ENCODE measurements at places on chromosomes 12 and 14. TPM values are rescaled to one million over a fixed set of nuclear protein-coding genes. Genes with fewer than 3 reads are reported as not detected.

DNA sequence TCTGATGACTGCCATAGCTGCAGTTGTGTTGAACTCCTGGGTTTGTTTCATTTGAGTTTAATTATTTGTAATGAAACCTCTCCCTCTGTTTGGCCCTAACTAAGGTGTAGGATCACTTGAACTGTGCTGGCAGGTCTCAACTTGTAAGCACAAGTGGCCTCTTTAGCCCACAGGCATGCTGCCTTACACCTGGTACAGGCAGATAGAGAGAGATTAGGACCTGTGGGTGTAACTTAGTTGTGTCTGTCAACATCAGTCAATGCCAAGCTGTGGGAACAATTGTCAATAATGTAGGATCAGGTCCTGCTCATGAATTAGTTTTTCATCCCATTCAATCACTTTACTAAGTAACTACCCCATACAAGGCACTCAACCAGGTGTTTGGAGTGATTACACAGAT lies 263.0 kb upstream of the G2E3 start:
- no peak for DNase-seq

GRCh38 chr12:23662966-23663365 lies 286.5 kb downstream of the SOX5 start:
- no peak for DNase-seq

DNA sequence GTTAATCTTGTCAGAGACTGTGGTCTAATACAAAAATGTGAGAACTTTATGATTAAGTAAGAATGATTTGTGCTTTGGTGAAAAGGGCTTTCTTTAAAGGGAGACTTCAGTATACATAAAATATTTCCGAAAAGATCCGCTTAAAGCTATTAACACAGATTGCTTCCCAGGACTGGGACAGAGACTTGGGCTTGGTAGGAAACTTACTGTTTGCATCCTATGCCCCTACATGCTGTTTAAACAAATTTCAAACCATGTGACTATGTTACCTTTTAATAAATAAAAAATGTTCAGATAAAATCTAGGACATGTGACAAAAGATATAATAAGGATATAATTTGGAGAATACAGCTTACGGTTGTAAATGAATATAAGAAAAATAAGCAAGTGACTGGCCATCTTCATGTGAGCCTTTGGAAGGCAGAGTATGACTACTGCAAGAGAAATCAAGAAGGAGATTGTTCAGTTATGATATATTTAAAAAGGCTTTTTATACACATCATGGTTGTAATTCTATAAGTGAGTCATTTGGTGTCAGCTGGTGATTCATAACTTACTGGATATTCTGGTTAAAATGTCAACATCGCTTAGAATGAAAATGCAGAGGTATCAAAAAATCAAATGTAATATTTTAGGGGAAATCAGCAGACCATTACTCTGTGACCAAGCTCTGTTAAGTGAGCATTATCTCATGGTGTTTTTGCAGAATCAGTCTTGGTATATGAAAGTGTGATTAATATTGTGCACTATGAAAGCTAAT lies 234.7 kb upstream of the E2F7 start:
- no peak for DNase-seq

- DNase-seq = peak; percentile 83
Observed at GRCh38 chr12:9064815-9065606, 50.7 kb downstream of the A2M start.

- no peak for DNase-seq
Observed at GRCh38 chr14:95530473-95531276, 4.2 kb upstream of the GLRX5 start.

GRCh38 chr12:30827101-30828066 lies 72.6 kb upstream of the CAPRIN2 start:
- DNase-seq = no peak

- DNase-seq = no peak
Observed at GRCh38 chr14:22464422-22465142, 124.4 kb downstream of the DAD1 start.

GRCh38 chr14:103108749-103109207 lies 14.3 kb downstream of the EXOC3L4 start:
- no peak for DNase-seq

- no peak for DNase-seq
Observed at GRCh38 chr12:116400636-116401372, 123.3 kb upstream of the MED13L start.

DNA sequence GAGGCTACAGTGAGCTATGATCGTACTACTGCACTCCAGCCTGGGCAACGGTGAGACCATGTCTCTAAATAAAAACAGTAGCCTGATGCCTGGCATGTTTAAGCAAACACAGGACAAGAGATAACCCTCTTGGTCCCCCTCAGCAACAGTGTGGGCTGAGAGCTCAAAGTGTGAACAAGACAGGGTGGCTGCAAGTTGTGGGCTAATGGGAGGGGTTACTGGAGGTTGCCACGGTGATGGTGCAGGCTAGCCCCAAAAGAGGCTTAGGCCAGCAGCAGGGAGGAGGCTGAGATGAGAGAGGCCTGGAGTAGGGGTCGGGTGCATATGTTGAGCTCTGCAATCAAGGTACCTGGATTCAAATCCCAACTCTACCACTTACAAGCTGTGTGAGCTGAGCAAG lies 3.4 kb upstream of the LGMN start:
- no peak for DNase-seq

DNA sequence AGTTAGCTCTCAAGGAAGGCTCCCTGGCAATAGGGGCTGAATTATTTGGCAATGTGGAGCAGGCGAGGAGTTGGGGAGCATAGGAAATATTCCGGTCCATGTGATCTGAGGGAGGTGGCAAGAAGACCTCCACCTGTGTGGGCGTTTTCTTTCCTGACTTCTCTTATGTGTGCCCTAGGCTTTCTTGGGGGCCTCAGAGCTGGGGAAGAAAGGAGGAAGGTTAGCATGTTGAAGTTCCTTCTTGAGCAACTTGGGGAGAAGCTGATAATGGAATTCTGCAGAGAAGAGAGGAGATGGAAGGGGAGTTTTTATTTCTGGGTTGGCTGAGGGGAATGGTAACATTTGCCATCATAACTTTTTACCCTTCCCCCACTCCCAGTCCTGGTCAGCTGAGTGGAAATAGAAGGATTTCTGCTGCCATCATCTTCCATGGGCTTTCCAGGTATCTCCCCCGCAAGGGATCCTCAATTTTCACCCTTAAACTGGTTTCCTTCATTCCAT lies 1.2 kb downstream of the DTX3 start:
- DNase-seq = no peak

GRCh38 chr12:47876440-47876960 lies 28.3 kb downstream of the VDR start:
- no peak for DNase-seq

DNA sequence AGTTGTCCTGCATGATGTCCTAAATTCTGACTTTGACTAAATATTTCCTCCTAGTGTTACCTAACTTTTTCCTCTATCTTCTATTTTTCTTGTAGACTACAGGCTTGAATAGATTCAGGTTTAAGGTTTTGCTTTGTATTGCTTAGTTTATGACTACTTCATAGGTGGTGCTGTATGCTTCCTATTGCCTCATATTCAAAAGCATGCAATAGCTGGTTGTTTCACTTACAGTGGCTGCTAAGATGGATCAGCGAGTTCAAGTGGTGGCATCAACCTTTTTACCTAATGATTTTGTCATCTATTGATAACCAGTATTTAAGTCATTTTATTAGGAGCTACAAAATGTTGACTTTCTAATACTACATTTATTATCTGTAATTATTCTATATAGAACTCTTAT lies 36.3 kb upstream of the BICD1 start:
- DNase-seq = no peak

DNA sequence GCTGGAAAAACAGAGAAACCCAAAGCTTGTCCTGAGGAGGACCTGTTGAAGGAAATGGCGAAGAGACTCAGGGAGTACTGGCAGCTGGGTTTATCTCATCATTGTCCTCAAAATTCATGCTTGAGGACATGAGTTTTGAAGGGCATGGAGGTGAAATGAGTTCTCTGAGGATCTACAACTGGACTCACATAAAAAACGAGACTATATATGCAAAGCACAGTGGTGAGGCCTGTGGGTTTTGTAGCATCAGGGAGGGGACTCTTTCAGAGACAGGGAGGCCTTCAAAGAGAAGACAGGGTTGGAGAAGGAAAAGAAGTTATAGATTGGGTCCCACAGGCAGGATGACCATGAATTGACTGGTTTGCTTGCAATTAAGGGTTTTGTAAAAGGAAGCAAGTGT lies 71.3 kb upstream of the SCN8A start:
- DNase-seq = no peak

DNA sequence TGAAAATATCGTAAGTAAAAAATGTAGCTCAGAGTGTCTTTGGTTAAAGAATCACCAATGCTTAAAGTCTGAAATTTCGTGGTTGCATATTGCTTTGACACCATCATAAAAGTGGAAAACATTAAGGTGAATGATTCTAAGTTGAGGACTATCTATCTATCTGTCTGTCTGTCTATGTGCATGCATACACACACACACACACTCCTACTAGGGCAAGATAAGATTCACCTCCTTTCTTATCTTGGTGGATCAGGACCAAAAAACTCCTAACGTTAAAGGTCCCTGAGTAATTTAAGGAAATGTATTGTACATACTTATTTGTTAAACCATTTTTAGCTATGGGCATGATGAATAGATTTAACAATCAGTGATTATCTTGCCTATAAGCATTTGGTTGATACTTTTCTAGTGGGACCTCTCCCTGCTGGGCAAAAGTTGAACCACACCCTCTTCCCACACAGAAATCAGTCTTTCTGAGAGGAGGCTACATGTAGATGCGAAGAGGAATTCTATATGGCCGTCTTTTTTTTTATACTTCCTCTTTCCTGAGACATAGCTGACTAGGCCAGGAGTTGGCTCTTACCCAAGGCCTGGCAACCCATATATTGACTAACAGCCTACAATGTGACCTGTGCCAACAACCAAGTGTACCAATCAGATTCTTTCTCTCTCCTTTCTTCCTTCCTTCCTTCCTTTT lies 19.3 kb upstream of the LLPH start:
- no peak for DNase-seq

DNA sequence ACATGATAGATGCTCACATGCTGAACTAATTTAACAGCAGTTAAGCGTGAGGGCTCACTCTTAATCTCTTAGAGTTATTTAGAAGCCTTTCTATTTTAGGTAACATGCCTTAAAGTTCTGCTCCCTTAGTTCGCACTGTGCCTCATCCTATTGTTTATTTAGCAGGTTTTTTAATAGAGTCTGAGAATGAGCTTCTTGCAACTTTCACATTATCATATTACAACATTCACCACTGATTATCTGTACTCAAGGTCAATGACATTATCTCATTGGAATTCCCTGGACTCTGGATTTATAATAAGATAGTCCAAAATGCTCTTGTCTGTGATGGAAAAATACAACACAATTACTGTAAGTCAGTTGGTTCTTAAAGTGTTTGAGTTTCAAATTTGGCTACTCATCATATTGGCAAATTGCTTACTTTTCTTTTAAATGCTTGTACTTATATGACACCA lies 183.6 kb upstream of the SLC38A2 start:
- no peak for DNase-seq

DNA sequence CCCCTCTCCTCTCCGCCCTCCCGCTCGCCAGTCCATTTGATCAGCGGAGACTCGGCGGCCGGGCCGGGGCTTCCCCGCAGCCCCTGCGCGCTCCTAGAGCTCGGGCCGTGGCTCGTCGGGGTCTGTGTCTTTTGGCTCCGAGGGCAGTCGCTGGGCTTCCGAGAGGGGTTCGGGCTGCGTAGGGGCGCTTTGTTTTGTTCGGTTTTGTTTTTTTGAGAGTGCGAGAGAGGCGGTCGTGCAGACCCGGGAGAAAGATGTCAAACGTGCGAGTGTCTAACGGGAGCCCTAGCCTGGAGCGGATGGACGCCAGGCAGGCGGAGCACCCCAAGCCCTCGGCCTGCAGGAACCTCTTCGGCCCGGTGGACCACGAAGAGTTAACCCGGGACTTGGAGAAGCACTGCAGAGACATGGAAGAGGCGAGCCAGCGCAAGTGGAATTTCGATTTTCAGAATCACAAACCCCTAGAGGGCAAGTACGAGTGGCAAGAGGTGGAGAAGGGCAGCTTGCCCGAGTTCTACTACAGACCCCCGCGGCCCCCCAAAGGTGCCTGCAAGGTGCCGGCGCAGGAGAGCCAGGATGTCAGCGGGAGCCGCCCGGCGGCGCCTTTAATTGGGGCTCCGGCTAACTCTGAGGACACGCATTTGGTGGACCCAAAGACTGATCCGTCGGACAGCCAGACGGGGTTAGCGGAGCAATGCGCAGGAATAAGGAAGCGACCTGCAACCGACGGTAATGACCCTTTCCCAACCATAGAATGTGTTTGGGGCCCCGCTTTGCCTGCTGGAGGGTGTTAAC lies 615 bp downstream of the CDKN1B start:
- DNase-seq = no peak

GRCh38 chr12:42785944-42786343 lies 196.4 kb upstream of the PRICKLE1 start:
- no peak for DNase-seq

GRCh38 chr12:51450333-51450732 lies 25.7 kb downstream of the SLC4A8 start:
- no peak for DNase-seq

DNA sequence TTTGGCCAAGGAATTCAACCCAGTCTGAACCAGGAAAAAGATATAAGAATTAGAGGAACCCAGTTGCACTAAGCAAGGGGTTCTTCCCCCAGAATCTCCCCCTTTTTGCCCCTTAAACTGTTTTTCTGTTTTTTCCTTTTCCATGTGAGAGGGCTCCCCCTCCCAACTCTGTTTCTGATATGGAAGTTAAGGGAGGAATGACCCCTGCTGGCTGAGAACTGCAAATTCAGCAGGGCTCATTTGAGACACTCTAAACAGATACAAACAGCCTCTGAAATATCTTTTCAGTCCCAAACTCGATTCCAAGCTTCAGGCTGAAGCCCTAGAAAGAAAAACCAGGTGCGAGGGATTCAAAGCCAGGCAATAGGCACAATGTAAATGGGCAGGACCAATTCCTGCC lies 132.7 kb downstream of the SLC41A2 start:
- DNase-seq = no peak

GRCh38 chr12:24937553-24938244 lies 11.2 kb downstream of the BCAT1 start:
- DNase-seq = no peak

- no peak for DNase-seq
Observed at GRCh38 chr12:27303139-27304111, 29.2 kb upstream of the BMAL2 start.

DNA sequence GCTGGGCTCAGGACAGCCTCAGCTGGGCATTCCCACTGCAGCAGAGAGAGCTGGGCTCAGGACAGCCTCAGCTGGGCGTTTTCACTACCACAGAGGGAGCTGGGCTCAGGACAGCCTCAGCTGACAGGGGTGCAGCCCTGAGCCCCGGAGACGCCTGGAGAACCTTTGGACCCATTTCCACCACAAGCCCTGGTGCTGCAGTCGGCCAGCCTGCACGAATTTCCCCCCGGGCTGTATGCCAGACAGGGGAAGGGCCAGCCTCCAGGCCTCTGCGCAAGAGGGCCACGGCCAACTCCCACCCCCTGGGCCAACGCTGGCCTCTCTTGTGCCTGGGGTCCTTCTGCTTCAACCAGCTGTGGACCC lies 2.6 kb upstream of the C14orf180 start:
- no peak for DNase-seq

GRCh38 chr12:84732828-84733340 lies 179.7 kb downstream of the SLC6A15 start:
- DNase-seq = no peak

The PPFIA2 gene
- 29.5 TPM for total RNA-seq

The IAPP gene
- total RNA-seq = not detected

The ASIC1 gene
- 5.5 TPM for total RNA-seq

The DIO3 gene
- total RNA-seq = 1.6 TPM

The KLHDC1 gene
- 20.7 TPM for total RNA-seq

The KCNC2 gene
- total RNA-seq = not detected

The DMAC2L gene
- total RNA-seq = 22.2 TPM

The NKX2-8 gene
- not detected for total RNA-seq

The PLEKHH1 gene
- 6.1 TPM for total RNA-seq
